ENCODE measurements at places on chromosomes 1 and 21. TPM values are rescaled to one million over a fixed set of nuclear protein-coding genes. Genes with fewer than 3 reads are reported as not detected.

The APCS gene
- total RNA-seq, result not detected

The S100A7 gene
- not detected for total RNA-seq

The FAM72C gene
- 0.38 TPM for total RNA-seq

The FCRL4 gene
- not detected for total RNA-seq

The CALML6 gene
- 0.13 TPM for total RNA-seq

The ADORA3 gene
- 10.8 TPM for total RNA-seq

The RSPH1 gene
- total RNA-seq, result 12.0 TPM

The ST6GALNAC3 gene
- 15.8 TPM for total RNA-seq

The VWA5B1 gene
- total RNA-seq, result 1.4 TPM

The PEAR1 gene
- total RNA-seq, result 17.2 TPM

The POU2F1 gene
- total RNA-seq, result 25.2 TPM

The CD1B gene
- 0.60 TPM for total RNA-seq

The DIRAS3 gene
- 8.8 TPM for total RNA-seq

The TRIM67 gene
- total RNA-seq, result not detected

The NT5C1A gene
- total RNA-seq, result 2.0 TPM

The TIE1 gene
- total RNA-seq, result 46.3 TPM

The CD1E gene
- total RNA-seq, result 3.5 TPM

The LCK gene
- 10.3 TPM for total RNA-seq

The KRTAP19-3 gene
- total RNA-seq, result not detected

The PTCH2 gene
- total RNA-seq, result 1.2 TPM

The C1orf141 gene
- total RNA-seq, result not detected

The DNAJC28 gene
- total RNA-seq, result 2.2 TPM
